ENCODE measurements at places on chromosomes 3 and 15.

DNA sequence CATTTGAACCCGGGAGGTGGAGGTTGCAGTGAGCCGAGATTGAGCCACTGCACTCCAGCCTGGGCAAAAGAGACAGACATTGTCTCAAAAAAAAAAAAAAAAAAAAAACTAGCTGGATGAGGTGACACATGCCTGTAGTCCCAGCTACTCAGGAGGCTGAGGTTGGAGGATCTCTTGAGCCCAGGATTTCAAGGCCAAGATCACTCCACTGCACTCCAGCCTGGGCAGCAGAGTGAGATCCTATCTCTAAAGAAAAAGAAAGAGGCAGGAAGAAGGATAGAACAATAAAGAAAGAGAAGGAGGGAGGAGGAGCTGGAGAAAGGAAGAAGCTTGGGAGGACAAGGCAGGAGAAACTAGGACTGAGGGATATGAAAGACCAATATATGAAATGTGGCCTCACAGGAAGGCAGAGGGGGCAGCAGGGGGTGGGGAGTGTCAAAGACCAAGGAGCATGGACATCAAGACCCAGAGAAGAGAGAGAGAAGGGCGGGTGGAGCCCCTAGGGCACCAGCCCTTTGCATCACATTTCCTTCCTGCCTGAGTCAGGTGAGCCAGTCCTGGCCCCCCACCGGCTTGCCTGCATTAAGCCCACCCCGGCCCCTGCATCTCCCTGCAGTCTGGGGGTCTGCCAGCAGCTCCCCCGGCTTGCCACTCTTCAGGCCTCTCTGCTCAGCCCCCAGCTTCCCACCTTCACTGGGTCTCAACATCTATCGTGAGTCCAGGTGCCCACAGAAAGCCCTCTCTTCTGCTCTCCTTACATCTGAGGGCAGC lies 11.5 kb downstream of the IGDCC3 start:
- DNase-seq: no peak

DNA sequence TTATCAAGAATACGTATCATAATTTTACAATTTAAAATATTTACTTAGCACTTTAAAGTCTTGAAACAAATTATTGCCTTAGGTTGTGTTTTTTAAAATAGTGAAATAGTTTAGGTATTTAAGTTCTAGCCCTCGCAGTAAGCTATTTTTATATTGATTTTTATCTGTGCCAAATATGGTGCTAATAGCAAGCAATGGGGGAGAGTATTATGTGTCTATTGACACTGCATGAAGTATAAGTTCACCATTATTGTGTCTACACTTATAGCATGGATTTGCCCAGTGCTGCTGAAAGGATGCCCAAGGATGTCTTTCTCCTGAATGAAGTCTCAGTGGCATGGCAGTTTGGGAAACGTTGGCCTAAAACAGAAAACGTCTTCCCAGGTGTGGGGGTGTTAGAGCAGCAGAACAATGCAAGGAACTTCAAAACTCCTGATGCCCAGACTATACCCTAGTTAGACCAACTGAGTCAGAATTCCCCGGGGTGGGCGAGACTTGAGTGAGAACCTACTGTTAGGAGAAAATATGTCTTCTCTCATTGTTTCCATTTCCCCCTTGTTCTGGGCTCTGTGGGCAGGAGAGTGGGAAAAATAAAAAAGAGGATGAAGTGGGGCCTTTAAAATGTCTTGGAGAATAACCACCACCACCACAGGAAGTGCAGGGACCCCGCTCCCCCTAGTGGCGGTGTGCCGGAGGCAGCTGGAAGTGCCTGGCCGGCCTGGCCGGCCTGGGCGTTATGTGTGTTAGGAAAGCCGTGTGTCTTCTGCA lies 104.2 kb upstream of the SLC7A14 start:
- peak; percentile 27 for DNase-seq

GRCh38 chr15:35834866-35835265 lies 288.9 kb upstream of the DPH6 start:
- DNase-seq: no peak

DNA sequence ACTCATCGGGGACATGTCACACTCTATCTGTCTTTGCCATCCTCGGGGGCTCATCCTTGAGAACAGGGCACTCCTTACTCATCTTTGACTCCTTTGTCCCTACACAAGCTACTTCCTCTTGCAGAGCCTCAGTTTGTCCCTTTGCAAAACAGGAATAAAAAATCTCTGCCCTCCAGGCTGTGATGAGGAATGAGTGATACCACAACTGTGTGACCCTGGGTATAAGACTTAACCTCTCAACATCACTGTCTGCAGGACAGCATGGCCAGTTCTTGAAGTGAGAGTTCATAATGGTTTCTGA lies 48.5 kb downstream of the IQSEC1 start:
- no peak for DNase-seq

- no peak for DNase-seq
Observed at GRCh38 chr3:4722103-4722502, 229.0 kb downstream of the ITPR1 start.

GRCh38 chr3:123400169-123400568 lies 48.7 kb downstream of the ADCY5 start:
- no peak for DNase-seq

DNA sequence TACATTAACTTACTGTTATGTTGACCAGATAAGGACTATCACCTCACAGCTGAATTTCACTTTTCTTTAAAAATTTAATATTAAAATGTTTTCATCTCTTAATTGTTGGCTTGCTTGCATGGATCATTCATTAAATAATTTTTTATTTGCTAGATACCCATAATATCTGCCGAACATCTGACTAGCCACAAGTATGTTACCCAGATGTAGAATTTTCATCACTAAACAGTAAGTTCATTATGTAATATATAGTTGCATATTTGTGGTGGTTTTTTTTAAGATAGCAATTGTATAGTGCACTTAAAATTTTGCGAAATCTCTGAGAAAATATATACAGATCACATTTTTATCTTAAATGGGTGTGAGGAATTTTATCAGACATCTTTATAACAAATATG lies 190.4 kb downstream of the MBNL1 start:
- no peak for DNase-seq

GRCh38 chr3:189272500-189273119 lies 100.8 kb downstream of the TPRG1 start:
- no peak for DNase-seq

GRCh38 chr3:16936676-16937230 lies 52.0 kb downstream of the PLCL2 start:
- no peak for DNase-seq

- DNase-seq: no peak
Observed at GRCh38 chr3:192920411-192920810, 2.8 kb upstream of the MB21D2 start.

- DNase-seq: no peak
Observed at GRCh38 chr15:62306851-62307504, 141.9 kb upstream of the C2CD4B start.

DNA sequence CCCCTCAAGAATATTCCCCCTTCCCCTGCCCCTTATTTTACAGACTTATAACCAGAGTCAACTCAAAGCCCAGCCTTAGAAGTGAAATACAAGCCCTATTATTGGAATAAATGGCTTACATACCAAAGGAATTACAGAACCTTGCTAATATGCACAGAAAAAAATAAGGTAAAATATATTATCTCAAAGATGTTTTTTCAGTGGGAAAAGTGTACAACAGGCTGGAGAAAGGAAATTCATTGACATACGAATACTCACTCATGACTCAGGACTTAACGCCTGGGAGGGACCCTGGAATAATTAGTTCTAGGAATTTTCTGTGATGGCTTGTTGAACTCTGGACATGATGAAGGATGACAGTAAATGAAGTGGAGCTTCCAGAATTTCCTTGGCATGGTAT lies 27.0 kb downstream of the ARL14 start:
- DNase-seq: no peak

- DNase-seq: no peak
Observed at GRCh38 chr15:91484141-91484540, 369.4 kb upstream of the SLCO3A1 start.

GRCh38 chr3:48130321-48130904 lies 57.8 kb downstream of the CDC25A start:
- peak; percentile 27 for DNase-seq

DNA sequence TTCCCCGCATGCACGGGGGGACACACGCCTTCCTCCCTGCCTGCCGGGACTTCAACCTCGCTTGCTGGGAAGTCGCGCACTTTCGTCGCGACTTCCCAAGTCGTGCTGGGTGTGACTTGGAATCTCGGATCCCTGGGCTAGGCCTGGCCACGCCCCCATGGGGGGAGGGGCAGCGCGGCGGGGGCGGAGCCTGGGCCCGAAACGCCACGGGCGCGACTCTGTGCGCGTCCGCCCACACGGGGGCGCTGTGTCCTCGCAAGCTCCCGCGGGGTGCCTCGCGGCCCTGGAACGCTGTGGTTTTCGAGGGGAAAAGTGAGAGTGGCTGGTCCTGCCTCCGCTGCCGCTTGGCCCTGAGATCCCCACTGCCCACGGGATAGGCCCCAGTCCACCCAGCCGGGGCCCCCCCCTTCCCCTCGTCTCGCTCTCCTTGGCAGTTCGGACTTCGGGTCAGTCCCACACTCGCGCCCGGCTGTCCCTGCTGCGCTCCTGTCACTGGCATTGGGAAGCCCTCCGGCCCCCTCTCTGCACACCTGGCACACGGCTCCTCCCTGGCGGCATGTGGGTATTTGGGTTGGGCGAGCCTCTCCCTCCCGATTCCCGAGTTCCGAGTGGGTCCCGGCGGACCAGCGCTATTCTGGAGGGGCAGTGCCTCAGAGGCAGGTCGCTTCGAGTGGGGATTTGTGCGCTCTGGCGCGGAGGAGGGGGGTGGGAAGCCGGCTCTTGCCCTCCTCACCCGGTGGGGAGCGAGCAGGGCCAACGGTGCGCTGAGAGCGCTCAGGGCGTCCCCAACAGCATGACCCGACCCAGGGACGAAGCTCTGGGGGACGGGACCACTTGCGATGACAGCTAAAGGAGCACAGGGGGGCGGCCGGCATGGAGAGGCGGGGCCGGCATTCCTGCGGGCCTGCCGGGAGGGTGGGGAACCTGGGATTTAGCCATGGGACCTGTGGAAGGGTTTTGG lies 23.6 kb downstream of the SEC61A1 start:
- DNase-seq: peak; percentile 74

DNA sequence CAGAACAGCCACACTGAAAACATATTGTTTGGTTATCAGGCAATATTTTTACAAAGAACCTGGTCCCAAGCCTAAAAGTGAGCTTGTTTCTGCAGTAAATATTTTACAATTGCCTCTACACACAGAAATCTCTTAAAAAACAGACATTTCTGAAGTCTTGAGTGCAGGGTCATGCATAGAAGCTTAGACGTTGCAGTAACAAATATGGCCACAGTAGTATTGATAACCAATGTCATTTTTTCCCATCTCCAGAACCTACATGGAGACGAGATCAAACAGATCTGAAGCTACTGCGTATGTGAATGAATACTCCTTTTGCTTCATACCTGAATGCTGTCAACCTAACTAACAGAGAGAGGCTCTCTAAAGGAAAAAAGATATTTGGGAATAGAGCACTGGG lies 19.6 kb upstream of the ARL8B start:
- no peak for DNase-seq

GRCh38 chr3:141110322-141110721 lies 59.2 kb downstream of the SPSB4 start:
- DNase-seq: no peak

GRCh38 chr3:145776782-145777408 lies 384.1 kb downstream of the PLOD2 start:
- peak; percentile 70 for DNase-seq

DNA sequence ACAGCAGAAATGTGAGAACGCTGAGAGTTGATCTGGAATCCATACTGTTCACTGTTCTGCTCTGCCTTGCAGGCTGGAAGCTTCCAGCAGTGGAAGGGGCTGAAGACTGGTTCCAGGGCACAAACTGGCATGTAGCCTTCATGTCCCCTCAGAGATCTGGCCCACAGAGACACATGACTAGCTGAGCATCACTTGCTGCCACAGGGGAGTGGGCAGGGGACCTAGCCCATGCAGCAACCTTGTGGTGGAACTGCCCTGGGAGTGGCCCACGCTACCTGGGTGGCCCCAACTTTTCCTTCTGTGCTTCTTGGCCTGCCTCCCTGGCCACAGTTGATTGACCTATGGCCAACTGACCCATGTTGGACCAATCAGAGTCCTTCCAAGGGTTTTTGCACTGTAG lies 98.1 kb downstream of the TPRA1 start:
- no peak for DNase-seq
